ENCODE measurements at places on chromosomes 3 and 15.

DNA sequence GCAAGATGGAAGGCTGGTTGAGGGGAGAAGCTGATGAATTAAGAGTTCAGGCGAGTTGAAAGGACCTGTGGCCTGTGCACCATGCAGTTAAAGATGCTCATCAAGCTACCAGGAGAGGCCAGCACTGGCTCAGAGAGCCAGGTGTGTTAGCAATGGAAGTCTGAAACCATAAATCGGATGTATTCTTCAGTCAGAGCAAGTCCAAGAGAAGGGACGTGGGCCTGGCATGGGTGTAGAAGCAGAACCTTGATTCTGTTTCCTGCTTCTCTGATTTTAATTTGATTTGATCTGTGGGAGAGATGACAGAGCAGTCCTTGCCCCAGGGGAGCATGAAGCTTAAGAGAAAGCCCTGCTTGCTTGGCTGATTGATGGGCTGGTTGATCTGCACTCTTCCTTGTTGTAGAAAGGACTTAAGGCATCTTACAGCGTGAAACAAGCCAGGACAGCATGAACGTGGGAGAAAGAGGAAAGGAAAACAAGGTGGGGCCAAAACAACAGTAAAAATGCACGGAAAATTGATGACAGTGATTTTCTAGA, 10.9 kb downstream of the TM6SF1 start:
- no peak for DNase-seq

DNA sequence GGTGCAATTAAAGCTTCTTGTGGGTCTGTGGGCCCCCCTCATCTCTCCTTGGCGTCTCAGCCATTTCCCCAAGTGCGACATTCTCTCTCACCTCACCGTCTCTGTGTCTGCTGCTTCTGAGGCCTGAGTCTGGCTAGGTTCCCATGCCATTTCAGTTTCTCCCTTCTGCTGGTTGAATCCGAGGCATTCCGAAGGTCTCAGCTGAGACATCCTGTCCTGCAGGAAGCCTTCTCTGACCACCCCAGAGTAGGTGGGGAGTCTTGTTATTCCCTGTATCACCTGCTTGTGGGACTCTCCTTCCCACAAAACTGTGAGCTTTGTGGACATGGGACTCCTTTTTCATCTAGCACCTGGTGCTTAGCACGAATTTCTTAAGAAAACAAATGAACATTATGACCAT, 78.3 kb downstream of the ASB7 start:
- no peak for DNase-seq

- DNase-seq, result no peak
Observed at GRCh38 chr3:105730801-105731354, 137.9 kb downstream of the CBLB start.

GRCh38 chr3:63056932-63057331, 181.7 kb upstream of the CADPS start:
- no peak for DNase-seq

DNA sequence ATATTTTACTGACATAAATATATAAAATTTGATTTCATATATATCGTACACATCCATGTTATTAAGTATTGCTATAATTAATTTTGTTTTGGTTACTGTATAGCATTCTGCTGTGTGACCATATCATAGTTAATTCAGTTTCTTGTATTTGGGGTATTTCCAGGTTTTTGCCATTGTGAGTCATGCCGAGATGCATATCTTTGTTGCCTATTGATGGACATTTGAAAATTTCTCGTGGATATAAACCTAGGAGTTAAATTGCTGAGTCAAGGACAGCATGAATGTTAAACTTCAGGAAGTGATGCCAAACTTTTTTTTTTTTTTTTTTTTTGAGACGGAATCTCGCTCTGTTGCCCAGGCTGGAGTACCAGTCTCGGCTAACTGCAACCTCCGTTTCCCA, 33.7 kb upstream of the GPR171 start:
- DNase-seq, result no peak

GRCh38 chr3:143155756-143156155, 36.2 kb downstream of the CHST2 start:
- no peak for DNase-seq

GRCh38 chr3:180828001-180828720, 84.3 kb upstream of the FXR1 start:
- no peak for DNase-seq

DNA sequence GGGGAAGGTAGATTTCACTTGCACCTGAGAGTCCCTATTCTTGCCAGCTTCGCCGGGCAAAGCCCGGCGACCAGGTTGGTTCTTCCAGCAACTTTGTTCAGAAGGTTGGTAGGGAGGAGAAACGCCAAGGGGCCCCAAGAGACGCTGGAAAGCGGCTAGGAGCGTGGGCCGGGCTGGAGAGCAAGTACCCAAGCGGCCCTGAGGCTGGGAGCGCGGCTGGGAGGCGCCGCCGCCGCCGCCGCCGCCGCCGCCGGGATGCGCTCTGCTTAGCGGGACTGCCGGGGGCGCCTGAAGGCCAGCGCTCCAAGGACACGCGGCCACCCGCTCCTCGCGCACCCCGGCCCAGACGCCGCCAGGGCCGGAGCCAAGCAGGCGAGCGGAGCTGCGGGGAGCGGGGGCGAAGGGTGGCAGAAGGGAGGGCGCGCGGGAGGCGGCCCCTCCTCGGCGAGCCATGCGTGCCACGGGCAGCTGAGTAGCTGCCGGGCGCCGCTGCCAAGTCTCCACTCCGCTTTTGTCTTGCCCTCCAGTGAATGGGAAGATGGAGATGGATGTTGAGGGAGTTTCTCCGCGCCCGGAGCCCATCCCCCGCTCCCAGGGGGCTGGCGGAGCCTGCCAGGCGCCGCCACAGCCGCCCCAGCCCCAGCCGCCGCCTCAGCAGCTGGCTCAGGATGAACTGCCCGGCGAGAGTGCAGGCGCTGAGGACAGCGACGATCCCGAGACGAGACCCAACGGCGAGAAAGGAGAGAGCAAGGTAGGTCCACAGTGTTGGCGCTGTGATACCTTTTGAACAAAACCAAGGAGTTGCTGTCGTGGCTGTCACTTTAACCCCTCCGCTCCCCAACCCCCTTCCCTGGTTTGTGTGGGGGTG, 227.4 kb upstream of the AZI2 start:
- no peak for DNase-seq

DNA sequence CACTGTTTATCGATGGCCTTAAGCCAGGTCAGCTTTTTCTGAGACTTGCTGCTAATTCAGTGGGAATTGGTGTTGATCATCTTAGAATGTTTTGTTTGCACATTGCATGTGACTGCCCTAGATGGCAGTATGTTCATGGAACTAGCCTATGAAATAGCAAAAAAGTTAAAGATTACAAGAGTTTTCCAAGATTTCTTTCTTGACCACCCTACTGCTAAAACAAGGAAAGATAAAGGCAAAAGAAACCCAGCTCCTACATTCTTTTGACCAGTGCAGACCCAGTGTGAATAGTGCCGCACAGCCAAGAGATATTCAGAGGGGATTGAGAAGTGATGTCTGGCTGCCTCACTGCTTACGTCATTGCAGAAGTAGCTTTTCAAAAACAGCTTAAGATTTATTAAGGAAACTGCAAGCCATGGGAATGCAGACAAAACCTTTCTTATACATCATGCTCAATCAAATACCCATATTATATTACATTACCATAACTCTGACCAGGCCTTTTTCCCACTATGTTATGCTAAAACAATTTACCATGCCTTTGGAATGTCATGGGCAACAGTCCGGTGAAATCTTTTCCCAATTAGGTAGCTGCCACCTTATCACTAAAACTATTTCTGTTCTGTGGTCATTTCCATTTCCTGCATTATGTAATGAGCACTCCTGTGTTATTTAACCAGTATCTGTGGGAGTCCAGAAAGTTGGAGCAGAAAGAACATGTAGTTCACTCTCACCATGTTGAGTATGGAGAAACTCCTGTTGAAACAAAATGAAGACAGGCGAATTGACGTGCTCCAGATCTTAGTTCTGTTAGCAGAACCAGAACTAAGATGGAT, 6.0 kb downstream of the PHLDB2 start:
- no peak for DNase-seq

DNA sequence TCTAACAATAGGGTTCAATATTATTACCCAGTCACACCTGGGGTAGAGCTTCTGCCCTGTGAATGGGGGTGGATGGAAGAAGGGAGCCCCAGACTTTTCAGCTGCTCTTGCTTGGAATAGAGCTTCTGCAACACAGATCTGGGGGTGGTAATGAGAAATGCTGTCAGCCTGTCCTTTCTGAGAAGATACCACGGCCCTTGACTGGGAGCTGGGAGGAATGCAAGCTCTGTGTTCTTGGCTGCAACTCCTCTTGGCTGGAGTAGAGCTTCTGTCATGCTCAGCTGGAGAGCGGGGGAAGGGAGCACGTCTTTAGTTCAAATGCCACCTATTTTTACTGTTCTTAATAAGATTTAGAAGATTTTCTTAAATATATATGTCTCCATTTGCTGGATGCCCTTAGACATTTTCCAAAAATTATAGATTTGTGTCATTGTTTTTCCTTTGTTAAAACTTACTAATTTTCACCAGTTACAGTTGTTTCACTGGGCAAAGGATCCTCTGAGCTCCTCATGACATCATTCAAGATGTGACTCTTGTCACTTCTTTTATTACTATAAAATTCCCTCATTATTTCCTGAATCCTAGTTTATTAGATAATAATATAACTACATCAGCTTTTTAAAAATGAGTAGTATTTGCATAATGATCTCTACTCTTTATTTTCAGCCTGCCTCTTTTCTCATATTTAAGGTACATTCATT, 180.0 kb upstream of the TGFBR2 start:
- DNase-seq, result no peak
